Stimulated activated CD4-positive, alpha-beta T cell treated with anti-CD3 and anti-CD28 coated beads, Interleukin-1b, Interleukin-23, amount 100 ng/mL, for 1 hour (primary cell): ENCODE measurements at places on chromosomes 16 and 17.

DNA sequence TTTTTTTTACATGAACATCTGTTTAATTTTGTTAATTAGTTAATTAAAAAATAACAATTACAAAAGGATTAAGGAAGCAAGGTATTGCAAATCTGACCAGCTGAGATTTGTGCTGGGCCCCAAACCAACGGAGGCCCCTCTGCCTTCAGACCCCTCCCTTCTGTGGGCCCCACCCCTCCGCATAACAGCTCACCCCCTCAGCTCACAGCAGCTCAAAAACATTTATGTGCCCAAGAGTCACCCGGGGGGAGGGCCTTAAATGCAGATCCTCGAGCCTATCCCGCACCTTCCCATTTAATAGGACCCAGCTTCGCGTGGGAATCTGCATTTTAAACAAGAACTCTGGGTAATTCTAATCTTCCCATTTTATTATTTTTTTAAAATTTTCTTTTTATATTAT is 75.0 kb downstream of the MGAT5B start:
- no peak for DNase-seq

DNA sequence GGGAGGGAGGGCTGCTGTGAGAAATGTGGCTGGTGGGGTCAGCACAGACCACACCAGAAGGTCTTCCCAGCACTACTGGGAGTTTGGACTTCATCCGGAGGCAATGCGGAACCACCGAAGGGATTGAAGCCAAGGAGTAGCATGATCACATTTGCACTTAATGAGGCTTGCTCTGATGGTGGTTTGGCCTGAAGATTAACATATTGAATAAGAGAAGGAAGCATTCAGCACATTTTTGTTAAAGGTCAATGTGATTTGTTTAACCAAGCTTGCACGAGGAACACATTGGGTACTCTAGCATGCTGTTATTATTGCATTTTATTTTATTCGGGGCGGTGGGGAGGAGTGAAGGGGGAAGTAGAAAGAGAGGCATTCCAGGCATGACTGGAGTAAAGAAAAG is 378.6 kb downstream of the UTP18 start:
- DNase-seq: no peak

DNA sequence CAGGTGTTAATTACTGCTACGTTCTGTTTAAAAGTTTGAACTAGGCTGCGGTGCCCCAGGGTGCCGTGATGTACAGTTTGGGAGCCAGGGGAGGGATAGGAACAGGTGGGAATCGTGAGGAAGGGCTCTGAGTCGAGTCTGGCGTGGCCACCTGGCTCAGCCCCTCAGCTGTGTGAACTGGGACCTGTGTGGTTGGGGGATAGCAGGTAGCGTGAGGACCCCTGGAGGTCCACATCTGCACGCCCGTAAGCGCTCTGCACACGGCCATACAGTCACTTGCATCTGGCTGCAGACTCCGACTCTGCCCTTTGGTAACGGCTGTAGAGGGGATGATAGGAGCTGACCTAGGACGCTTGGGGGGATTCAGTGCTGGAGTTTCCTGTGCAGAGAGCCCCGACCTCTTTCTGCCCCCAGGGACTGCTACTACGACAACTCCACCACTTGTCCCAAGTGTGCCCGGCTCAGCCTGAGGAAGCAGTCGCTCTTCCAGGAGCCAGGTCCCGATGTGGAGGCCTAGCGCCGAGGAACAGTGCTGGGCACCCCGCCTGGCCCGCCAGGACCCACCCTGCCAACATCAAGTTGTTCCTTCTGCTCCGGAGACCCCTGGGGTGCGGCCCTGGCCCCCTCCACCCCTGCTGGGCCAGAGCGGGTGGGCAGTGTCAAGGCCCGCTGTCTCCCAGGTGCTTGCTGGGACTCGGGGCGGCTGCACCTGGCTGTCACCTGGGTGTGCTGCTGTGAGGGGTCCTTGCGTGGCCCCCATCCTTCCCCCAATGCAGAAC is 17.1 kb downstream of the DEF8 start:
- DNase-seq: no peak

- no peak for DNase-seq
Observed at GRCh38 chr16:72932050-72932449, 115.9 kb downstream of the ZFHX3 start.

DNA sequence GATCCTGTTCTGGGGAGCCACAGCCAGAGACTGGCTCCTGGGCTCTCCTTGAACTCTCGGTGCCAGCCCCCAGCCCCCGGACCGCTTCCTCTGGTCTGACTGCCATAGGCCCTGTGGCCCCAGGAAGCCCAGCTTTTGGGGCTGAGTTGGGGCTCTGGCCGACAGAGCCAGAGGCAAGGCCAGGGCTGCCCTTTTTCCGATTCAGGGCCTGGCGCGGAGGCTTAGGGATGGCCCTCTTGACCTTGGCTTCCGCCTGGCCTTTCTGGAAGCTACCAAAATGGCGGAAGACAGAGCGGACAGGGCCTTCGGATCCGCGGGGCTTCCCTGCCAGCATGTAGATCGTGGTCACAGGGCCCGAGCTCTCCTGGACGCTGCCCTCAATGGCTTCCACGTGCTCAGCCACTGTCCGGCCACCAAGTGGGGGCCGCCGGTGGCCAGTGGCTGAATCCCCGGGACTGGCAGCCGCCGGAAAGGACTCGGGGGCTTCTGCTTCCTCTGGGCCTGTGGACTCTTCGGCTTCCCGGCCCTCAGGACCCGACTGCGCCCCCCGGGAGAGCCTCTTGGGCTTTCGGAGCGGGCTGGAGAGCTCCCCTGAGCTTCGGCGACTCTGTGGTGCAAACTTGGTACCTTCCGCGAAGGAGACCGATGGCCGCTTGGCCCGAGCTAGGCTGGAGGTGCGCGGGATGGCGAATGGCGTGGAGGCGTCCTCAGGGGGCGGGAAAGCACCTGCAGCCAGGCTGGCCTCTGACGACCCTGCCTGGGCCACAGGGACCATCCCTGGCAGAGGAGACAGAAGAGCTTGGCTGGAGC is 6.4 kb upstream of the SLC43A2 start:
- DNase-seq: no peak

GRCh38 chr16:718922-719321 is 2.0 kb upstream of the ANTKMT start:
- DNase-seq: no peak

DNA sequence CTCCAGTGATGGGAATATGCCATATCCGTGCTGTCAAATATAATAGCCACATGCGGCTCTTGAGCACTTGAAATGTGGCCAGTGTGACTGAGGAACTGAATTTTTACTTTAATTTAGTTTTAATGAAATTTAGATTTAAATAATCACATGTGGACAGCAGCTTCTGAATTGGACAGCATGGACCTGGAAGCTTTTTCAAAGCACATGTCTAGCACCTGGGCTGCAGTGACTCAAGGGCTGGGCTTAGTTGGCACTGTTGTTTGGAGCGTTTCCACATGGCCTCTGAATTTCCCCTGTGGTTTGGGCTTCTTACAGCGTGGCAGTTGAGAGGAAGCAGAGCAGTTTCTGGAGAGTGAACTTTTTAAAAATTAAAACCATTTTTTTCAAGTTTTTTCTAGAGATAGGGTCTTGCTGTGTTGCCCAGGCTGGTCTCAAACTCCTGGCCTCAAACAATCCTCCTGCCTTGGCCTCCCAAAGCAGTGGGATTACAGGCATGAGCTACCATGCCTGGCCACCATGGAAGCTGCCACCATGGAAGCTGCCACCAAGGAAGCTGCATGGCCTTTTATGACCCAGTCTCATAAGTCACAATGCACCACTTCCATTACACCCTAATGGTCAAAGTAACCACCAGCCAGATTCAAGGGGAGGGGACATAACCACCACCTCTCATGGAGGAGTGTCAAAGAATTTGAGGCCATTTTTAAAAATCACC is 6.7 kb upstream of the TOB1 start:
- DNase-seq: no peak

DNA sequence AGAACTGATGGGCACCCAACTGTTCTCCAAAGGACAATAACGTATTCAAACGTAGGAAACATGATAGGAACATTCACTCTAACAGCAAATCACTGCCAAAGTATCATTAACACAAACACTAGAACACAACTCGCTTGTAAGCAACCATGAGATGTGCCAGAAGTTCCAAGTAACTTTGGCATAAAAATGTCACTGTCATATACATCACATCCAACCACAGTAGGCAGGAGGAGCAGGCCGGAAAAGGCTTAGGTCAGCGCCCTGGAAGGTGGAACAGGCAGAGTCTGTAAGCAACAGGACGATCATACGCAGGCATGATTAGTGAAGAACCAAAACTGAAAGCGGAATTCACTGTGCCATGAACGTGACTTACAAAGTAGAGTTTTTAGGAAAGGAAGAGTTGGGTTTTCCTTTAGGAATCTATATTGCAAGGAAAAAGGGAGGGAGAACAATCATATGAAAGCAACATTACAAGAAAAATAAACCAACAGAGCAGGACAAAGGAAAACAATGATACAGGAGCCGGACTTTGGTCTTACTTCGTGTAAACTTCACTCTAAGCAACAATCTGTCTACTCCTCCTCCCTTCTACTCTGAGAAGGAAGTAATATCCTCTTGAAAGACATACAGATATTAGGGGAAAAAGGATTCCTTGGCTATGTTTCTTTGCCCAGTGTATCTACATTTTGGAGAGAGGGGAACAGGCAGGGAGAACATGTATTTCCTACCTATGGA is 52.3 kb downstream of the YWHAE start:
- DNase-seq: no peak

GRCh38 chr16:57045694-57046381 is 46.5 kb upstream of the CPNE2 start:
- no peak for DNase-seq

- DNase-seq: no peak
Observed at GRCh38 chr17:40457964-40458791, 14.9 kb downstream of the IGFBP4 start.

- no peak for DNase-seq
Observed at GRCh38 chr16:72836181-72836580, 211.7 kb downstream of the ZFHX3 start.

DNA sequence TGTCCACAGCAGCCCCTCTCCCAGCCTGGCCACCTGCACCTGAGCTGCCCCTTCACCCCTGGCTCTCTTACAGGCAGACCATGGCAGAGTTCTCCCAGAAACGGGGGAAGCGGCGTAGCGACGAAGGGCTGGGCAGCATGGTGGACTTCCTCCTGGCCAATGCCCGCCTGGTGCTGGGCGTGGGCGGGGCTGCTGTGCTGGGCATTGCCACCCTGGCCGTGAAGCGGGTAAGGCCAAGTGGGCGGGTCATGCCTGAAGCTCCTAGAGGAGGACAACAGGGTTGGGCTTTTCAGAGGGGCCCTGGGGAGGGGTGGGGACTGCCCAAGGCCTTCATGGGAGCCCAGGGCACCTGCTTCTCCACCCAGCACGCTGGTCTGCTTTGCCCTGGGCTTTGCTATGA is 2.2 kb downstream of the MIEF2 start:
- DNase-seq: no peak

DNA sequence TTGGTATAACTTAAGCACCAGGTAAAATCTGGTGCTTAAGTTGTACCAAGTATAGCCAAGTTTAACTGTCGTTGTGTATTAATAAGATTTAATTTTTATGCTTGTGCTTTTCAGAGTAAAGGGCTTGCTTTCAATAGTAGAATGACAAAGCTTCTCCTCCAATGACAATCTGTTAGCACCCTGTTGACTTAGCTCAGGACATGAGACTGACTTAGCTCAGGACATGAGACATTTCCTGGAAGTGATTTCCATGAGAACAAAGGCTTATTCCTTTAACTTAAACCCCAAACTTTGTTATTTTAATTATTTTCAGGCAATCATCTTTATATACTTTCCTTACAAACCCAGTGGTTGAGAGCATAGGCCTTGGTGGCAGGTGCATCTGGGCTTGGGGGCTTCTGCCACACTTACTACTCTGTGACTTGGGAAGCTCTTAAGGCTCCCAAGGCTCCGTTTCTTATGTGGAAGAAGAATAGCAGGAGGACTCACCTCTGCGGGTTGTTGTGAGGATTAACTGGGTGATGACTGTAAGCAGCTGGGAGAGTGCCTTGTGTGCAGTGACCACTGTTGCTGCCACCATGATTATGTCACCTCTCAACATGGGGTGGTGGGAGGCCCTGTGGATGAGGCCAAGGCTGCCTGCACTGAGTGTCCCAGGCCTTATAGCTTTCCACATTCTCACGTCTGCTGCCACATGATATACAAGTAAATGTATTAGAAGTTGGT is 59.4 kb upstream of the CMIP start:
- no peak for DNase-seq

DNA sequence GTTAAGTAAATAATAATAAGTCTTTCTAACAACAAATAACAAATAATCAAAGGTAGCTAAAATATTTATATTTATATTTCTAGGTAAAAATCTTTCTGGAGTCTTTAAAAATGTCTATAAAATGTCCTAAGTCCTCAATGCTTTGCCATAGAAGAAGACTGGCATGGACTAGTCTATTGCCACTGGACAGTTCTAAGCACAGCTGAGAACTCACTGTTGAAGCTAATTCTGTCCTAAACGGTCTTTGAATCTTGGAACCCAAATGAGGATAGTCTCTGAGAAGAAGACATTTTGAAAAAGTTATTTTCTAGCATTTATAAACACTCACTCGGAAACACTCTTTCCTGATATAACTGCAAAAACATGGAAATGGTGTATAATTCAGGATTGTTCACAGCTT is 539 bp downstream of the MYH8 start:
- DNase-seq: no peak

DNA sequence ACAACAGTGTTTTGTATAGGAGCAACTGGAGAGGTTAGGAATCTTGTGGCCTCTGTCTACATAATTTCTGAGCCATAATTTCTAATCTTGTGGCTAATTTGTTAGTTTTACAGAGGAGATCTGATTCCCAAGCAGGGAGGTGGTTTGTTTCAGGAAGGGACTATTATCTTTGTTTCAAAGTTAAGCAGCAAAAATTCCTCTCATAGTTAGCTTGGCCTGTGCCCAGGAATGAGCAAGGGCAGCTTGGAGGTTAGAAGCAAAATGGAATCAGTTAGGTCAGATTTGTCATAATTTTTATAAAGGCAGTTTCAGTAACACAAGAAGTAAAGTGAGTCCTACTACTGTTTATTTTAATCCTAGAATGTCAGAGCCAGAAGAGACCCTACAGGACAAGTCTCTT is 2.0 kb upstream of the RDM1 start:
- no peak for DNase-seq

- DNase-seq: no peak
Observed at GRCh38 chr17:6475411-6475810, 31.2 kb downstream of the PIMREG start.

DNA sequence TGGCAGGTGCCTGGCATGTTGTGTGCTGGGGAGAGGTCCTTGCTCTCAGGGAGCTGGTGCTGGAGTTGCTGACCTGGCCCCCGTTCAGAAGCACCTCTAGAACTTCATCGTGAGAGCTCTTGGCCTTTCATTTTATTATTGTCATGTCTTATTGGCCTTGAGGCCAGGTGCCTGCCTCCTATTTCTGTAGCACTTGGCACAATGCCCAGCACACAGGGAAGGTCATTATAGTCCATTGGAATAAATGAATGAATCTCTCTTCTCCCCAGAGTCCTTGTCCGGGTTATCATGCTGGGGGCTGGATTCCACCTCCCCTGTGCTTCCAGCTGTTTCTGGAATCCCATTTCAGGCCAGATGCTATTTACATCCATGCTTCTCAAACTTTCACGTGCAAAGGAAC is 169.2 kb downstream of the HAPSTR1 start:
- no peak for DNase-seq

- DNase-seq: no peak
Observed at GRCh38 chr17:29216856-29217255, 29.8 kb upstream of the CRYBA1 start.
